ENCODE measurements at places on chromosomes 1 and 21.

DNA sequence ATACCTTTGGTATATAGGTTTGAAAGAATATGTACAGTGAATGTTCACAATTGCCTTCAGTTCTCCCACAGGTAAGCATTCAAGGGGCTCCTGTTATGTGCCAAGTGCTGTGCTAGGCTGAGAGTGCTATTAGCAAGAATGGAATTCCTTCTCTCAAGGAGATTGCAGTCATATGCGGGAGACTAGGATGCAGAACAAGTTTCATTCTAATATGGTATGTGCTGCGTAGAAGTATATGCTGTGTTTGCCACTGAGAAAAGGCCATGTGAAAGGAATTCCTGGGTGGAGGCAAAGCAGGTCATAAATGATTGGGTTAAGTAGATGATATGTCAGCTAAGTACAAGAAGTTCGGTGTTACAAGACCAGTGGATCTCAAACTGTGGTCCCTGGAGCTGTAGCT lies 303.0 kb downstream of the GPATCH2 start:
- no peak for DNase-seq

DNA sequence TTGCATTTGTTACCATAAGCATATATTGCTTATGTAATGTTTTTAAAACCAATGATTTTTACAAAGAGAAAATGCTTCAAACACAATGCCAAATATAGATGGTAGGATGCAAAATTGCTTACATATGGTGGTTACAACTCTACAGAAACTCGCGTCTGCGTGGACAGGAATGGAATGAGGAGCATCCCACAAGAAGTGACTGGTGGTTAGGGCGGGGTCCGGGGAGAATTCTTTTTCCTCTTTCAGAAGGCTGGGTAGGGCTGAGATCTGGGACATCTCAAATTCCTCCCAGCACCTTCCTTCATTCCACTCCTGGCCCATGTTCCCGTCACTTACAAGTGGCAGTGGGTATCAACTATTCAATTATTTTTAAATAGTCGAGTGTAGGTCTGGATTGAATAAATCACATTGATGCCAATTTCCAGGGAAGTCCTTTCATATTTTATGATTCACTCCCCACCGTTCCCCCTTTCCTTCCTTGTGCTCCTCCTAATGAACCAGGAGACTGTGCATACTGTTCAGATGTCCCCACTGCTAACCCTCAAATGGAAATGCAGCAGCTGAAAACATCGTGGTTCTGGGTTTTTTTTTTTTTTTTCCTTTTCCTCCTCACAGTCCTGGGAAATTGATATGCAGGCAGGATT lies 174.5 kb upstream of the POU3F1 start:
- DNase-seq: no peak

- DNase-seq: no peak
Observed at GRCh38 chr1:154842635-154843034, 27.4 kb downstream of the KCNN3 start.

GRCh38 chr21:20611008-20611407 lies 387.2 kb upstream of the NCAM2 start:
- no peak for DNase-seq

GRCh38 chr1:243738020-243738419 lies 112.0 kb downstream of the AKT3 start:
- no peak for DNase-seq

- no peak for DNase-seq
Observed at GRCh38 chr1:110677526-110677925, 2.8 kb upstream of the KCNA3 start.

DNA sequence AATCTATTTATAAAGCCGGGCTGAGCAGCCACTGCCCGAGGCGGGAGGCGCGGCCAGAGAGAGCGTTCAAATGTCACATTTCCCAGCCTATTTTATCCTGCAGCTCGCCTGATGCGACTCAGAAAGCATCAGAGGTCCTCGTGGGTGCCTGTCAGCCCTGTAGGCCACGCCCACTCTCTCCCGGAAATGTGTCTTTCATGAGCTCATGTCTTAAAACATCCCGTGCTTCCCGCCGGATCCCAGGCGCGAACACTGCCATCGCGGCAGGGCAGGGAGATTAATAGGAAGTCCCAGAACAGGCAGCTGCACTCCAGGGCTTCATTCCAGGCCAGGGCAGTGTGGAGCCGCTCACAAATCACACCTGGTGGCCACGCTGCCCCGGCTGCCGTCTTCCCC lies 117.5 kb downstream of the PRDM16 start:
- no peak for DNase-seq

DNA sequence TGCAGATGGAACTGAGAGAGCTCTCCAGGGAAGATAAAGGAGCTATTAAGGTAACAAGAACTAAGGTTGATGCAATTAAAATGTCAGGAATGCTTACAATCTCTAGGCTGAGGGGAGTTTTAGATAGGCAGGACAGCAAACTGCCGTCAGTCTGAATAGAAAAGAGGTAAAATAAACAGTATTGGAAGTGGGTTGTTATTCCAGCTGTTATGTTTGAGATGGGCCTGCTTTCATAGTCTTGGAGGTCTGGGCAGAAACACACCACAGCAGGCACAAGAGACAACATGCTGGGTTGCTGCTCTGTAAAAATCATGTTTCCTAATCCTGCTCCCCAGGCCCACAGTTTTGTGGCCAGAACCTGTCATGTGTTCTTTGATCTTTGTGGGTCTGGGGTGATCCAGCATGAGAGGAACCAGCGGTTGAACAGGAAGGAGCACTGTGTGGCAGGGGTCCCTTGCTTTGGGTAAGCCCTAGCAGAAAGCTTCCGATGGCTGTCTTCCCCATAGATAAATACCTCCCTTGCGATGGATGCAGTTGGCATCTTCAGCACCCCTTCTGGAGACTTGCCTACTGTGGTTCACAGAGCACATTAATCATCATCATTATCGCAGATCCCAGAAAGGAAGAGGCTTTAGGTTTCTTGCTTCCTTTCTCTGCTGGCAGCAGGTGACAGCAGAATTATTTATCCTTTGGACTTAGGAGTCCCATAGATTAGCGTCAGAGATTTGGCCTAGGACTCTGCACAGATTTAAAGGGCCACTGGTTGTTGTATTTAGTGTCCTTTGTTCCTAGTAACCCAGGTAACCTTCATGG lies 97.1 kb downstream of the AK5 start:
- no peak for DNase-seq

- DNase-seq: no peak
Observed at GRCh38 chr1:60108196-60108595, 34.6 kb upstream of the C1orf87 start.
